SIG-M5 (cell line): ENCODE measurements at places on chromosomes 4 and X.

DNA sequence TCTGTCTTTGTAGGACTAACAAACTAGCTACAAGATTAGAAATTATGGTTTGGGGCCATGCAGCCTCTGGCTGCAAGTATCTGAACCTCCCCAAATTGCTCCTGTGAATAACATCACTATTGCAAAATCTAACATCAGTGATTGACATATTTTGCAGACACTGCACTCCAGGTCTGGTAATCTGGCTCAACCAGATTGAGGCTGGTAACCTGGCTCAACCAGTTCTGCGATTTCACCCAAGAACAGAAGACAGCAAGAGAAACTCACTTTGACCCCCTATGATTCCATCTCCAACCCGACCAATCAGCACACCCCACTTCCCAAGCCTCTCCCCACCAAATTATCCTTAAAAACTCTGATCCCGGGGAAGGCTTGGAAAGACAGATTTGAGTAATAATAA, 20.9 kb downstream of the SPIN3 start:
- no peak for DNase-seq

- DNase-seq: no peak
These were observed 1.1 kb downstream of the NUDT9 start for GRCh38 chr4:87423317-87424098.

- no peak for DNase-seq
These were observed 93.5 kb upstream of the ADAD1 start for GRCh38 chr4:122285285-122285684.

- no peak for DNase-seq
These were observed 6.3 kb downstream of the TMEM31 start for GRCh38 chrX:103716962-103717361.

- DNase-seq: no peak
These were observed 67.9 kb downstream of the SLAIN2 start for GRCh38 chr4:48409203-48409602.

DNA sequence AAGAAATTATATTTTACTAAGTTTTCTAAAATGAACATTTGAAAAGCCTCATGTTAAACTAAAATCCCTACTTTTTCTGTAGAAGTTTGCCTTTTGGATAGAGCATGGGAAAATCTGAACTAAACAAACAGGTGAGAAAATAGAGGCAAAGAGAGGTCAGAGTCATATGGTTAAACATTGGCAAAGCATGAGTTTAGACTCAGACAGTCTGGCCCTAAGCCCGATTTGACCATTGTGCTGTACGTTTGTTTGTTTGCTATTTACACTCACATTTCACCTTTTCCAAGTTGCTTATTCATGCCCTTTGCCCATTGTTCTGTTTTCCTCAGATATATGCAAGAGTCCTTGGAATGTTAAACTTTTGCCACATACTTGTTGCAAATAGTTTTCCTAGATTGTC, 85.4 kb downstream of the TIGD2 start:
- DNase-seq: no peak

DNA sequence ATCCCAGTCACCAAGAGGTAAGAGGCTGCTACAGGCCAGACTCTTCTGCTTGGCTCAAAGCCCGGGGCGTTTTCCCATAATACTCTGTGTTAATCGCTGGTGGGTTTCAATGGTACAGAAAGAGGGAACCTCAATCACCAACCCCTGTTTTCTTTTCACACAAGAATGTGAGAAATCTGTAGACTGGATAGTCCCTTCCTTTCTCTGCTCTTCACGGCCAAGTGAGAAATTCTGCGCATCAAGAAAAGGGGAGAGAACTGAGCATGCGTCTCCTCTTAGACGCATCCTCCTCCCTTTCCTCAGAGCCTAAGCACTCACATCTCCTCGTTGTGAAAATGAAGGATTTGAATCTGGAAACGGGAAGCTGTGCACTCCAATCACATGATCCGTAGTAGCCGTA, 64.7 kb downstream of the CLNK start:
- DNase-seq: no peak

- no peak for DNase-seq
These were observed 33.6 kb upstream of the GTPBP6 start for GRCh38 chrX:352181-352580.

DNA sequence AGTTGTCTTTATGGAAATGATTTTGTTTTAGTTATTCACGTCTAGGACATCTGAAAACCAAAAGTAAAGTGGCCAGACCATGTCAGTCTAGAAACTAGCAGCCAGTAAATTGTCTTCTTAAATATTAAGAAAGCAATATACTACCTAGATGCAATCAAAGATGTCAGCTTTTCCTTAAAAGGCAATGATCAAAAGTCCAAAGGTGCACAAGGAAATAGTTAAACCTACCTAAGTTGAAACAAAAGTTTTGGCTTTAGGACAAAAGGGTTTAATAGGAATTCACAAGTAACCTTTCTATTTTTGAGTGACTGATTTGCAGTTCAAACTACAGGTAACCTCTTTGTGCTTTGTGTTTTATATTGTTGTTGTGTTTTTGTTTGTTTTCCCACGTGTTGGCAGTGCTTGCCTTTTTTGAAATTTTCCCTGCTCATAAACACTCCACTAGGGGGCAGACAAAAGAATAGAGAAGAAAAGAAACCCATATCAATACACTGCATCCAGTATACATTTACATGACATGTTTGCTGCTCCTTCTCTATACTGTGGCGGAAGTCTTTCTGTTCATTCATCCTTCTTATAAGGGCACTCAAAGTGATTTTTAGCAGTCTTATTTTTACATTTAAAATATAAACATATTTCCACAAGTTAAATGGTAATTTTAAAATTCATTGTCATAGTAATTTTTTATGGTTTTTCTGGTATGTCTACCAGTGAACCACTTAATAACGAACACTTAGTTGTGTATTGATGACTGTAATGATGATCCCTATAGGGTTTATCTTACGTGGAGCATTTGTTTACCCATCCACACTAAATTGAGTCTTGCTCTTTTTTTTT, 62.7 kb downstream of the GAB1 start:
- no peak for DNase-seq

- no peak for DNase-seq
These were observed 230.5 kb downstream of the IDS start for GRCh38 chrX:149274516-149275105.

- no peak for DNase-seq
These were observed 4.0 kb downstream of the EFNB1 start for GRCh38 chrX:68832516-68833447.

DNA sequence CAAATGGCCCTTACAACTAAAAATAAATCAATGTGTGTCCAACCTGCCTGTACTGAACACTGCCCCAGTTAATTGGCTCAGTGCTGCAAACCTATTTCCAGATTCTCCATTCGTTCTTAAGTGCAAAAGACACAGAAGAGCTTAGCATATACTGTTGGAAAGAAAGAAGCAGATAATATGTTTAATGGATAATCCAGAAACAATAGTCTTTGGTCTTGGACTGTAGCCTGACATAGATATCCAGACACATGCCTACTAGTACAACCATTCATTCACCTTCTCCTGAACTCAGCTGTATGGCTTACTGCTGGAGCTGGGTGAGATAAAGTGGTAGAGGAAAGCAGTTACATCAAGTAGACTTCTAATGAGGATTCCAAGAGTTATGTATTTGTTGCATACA, 77.0 kb downstream of the LUZP4 start:
- no peak for DNase-seq

DNA sequence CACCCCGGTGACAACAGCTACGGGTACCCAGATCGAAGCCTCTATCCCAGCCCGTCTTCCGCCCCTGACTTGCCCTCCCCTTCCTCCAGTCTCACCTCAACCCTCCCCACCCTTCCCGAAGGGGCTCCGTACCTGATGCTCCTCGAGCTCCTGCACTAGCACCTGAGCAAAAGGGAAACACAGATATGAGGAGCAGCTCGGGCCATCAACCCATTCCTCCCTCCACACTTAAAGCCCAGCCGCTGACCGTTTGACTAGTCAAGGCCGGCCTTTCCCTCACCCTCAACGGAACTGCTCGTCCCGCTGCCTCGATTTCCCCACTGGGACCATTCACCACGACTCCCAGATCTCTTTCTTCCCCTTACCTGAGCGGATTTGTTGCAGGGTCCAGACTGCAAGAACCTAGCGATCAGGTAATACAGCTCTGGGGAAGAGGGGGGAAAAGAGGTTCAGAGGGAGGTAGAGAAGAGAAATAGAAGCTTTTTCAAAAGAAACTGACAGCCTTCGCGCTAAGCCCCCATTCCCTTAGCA, 731 bp downstream of the BRWD3 start:
- DNase-seq: no peak

DNA sequence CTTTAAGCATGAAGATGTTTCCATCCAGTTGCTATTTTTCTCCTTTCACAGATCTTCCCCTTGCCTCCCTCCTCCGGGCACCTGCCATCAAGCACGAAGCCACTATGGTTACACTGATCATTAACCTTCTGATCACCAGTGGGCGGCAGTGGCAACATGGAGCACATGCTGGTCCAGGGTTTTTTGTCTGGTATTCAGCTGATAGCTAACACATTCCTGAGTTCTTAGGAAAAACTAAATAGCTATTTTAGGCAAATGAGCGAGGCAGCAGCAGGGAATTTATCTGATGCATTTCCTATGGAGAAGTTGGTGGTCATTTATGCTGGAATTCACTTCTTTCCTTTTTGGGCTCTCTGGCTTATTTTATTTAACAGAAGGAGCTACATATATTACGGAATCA, 22.9 kb downstream of the SHISA3 start:
- DNase-seq: no peak

GRCh38 chrX:155127940-155128339, 56.6 kb downstream of the BRCC3 start:
- DNase-seq: no peak

DNA sequence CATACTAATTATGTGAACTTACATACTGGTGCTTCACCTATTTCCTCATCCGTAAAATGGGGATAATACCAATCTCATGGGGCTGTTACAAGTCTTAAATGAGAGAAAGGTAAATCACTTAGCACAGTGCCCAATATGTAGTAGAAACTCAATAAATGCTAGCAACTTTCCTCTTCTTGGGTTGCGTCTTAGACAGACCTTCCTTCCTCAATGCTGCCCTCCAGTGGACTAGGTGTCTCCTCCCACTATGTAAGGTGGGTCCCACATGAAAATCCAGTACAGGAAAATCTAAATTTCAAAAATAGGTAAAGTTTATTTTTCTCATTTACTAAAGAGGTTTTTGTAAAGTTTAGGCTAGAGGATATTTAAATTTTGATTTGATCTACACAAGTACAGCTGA, 20.6 kb downstream of the ZDHHC9 start:
- DNase-seq: no peak

DNA sequence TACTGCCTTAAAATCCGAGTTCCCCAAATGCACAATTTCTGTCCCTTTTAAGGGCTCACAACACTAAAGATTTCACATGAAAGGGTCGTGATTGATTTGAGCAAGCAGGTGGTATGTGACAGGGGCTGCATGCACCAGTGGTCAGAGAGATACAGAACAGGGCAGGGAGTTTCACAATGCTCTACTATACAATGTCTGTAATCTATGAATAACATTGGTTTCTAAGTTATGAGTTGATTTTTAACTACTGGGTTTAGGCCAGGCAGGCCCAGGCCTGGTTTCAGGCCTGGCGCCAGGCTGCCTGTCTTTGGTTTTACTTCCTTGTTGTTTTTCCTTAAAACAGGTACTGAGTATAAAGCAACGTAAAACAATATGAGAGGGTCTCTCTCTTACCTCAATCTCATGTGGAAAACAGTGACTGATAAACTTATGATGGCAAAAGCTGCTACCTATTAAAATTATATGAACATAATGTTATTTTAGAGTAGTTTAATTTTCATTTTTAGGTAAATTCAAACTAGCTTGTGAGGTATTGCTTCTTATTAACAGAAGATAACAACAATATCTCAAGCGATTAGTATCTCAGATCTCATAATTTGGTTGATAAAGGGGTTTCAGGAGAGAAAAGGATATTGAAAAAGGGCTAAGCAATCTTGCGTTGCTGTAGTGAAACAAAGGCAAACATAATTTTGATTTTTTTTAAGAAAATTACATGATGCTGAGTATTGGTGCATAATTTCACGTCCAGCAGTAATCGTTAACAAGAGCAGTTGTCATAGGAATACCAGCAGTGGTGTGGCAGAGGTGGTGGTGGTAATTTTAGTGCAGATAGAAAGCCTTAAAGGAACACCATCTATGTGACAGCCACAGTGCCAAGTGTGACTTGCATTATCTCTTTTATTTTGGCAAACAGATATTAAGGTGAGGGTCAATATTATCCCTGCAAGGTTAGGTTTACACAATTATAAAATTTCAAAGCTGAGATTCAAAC, 944.4 kb upstream of the GRID2 start:
- DNase-seq: no peak
